Stimulated activated CD4-positive, alpha-beta T cell treated with anti-CD3 and anti-CD28 coated beads, TNF-alpha, amount 100 ng/mL, for 4 hours (primary cell): ENCODE measurements at places on chromosomes 7 and 10.

DNA sequence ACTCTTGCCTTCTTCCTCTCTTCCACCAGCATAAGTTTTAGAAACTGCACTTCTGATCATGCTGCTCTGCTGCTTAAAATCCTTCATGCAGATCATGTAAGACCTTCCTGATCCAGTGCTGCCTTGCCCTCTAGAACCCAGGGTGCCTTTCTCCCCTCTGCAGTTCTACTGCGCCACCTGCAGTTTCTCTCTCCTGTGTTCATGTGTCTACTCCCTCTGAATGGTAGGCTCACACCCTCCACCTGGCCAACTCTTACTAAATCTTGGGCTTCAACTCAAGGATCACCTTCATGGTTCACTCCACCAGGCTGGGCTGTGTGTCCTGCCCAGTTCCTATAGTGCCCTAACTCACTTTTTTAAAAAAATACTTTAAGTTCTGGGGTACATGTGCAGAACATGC, 174.6 kb upstream of the ITGB1 start:
- DNase-seq = no peak

- DNase-seq = no peak
Measured at GRCh38 chr7:114519240-114519639, 104.6 kb downstream of the FOXP2 start.

DNA sequence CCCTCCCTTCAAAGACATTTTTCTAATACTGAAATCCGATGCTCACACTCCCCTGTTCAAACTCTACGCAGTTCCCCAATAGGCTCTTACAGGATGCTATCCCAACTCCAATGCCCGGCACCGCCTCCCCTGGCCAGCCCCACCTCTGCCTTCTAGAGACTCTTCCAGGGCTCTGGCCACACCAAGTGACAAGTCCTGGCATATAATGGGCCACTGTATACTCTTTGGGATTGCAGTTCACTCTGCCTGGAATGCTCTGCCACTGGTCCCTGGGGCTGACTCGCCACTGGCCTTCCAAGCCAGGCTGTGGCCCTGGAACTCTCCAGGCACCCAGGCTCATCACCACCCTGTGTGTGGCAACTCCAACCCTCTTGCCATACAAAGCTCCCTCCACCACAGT, 3.1 kb upstream of the BRI3 start:
- no peak for DNase-seq

GRCh38 chr10:83553366-83553765, 585.9 kb upstream of the GHITM start:
- no peak for DNase-seq

DNA sequence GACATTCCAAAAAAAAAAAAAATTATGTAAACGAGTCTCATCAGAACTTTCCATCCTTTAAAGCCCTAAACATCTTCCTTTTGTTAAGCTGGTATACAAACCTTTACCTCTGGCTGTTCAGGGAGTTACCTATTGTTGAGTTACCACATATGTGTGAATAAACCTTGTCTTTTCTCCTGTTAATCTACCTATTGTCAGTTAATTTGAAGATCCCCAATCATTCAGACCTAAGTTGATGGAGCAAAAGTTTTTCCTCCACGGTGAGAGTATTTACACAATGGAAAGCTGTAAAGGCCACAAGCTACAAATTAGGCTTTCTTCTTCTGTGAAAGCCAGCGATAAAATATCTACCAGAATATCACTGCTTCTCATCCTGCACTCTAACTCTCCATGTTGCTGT, 80.3 kb downstream of the SKAP2 start:
- DNase-seq = no peak

DNA sequence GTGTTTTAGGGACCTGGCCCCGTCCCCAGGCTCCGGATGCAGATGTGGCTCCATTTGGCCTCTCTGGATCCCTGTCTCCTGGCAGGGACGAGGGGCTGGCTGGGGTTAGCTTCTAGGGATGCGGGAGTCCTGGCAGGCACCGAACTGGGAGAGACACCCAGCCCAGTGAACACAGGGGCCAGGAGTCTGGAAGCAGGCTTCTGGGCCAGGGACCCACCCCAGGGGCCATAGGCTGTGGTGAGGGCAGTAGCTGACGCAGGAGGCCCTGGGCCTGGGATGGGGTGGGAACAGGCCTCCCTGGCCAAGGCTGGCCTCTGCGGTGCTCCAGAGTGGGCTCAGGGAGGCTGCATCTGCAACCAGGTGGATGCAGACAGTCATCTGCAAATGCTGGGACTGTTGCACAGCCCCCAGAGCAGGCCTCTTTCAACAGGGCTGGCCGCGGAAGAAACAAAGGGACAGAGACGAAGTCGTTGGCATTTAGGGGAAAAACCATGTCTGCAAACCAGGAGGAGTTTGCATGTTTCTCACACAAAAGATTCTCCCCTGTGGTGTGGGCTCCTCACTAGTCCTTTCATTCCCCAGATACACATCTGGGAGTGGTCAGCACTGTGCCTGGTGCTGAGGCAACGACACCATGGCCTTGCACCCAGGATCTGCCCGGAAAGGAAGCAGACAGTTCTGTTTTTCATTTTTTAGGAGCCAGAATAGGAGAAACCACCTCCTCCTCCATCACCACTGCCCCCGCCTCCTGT, 36.4 kb upstream of the ZNF488 start:
- no peak for DNase-seq

GRCh38 chr10:74048433-74048832, 50.5 kb downstream of the VCL start:
- no peak for DNase-seq

- no peak for DNase-seq
Measured at GRCh38 chr7:141563956-141564623, 12.9 kb downstream of the AGK start.

- no peak for DNase-seq
Measured at GRCh38 chr7:64651632-64652165, 14.2 kb upstream of the ZNF107 start.

DNA sequence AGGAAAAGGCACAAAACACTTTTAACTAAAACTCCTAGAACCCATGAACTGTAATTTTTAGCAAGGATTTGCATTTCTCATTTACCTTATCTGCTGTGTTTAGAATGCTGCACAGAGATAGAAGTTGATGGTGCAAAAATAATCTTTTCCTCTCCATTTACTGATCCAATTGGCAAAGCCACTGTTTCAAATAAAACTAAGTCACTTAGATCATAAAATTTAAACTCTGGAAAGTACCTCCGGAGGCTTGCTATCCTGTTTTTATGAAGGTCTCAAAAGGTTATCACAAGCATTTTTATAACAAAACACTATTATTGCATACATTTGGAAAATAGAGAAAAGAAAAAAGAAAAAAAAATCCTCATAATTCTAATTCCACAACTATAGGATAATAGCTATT, 7.6 kb downstream of the CPA2 start:
- no peak for DNase-seq

GRCh38 chr7:2802101-2802500, 42.0 kb downstream of the GNA12 start:
- DNase-seq = no peak

GRCh38 chr10:15859906-15860691, at the start of gene MINDY3:
MINDY3 (minus strand) TSS chr10:15860507; CDS start chr10:15860299, 208 bp downstream.
- DNase-seq = peak; percentile 71

DNA sequence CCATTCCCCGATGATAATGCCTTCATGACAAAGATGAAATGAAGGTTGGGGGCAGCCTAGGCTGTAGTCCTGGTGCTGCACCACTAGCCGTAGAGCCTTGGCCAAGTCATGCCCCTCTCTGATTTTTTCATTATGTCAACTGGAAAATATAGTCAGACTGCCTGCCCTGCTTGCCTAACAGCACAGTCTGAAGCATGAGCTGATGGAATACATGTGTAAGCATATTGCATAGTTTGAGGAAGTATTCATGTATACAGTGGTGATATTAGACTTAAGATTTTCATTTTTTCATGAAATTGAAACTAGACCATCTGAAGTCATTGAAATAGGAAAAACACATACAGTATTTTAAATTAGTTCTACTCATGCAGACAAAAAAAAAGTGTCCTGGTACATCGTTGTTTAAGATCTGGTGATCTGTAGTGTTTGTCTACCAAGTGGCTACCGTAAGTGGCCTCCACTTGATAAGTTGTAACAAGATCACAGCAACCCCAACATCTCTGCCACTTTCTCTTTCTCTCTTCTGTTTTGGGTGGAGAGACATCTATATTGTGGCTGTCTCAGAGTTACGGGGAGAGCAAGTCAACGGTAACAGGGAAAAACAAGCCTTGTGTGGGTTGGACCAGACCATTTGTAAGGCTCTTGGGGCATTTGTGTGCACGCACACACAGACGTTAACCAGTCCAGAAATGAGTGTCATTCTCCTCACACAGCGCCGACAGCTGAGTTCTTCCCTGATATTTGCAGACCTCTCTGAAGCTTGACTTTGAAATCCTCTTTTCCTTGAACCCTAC, 716.6 kb upstream of the GALNT17 start:
- no peak for DNase-seq

DNA sequence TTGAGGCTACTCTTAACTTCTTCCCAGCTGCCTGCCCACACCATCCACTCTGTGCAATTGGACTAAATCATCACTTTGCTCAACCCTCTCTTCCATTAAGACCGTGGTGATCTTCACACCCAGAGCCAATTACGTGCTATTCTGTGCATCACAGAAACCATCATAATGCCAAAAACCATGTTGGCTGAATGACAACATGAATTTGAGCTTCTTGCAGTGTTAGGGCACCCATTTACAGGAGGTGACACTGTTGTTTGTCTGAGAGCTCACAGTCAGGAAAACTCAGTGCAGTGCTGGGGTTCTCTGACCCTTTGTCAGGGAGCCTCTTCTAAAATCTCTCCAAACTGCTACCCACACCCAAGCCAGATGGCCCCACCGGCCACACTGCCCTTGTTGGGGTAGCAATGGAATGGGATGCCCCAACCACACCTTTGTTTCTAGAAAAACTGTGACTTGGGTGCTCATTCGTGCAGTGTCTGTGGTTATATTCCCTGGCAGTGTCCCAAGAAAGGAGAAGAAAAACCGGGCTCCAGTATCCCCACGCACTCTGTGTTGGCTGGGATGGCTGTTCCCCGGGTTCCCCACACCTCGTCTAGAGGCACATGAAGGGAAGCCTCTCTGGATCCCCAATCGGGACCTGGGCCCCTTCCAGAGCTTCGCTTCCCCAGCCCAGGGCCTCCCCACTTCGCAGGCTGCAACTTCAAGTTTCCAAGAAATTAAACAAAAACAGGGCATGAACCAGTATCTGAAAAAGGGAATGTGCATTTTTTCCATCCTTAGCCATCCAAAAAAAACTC, 2.0 kb upstream of the TNS3 start:
- no peak for DNase-seq

GRCh38 chr10:103941801-103942200, 23.8 kb upstream of the STN1 start:
- no peak for DNase-seq
